SK-N-SH (cell line): ENCODE measurements at places on chromosomes 3 and 15. TPM values are rescaled to one million over a fixed set of nuclear protein-coding genes. Genes with fewer than 3 reads are reported as not detected.

The XCR1 gene
- not detected in 2 replicates for polyA plus RNA-seq

The ROPN1 gene
- 0.05 TPM in 1 of 2 replicates, not detected in the other for polyA plus RNA-seq

The ACAN gene
- polyA plus RNA-seq = not detected in 2 replicates

The SGO1 gene
- polyA plus RNA-seq = 1.6 and 2.2 TPM in 2 replicates

The TTBK2 gene
- polyA plus RNA-seq = 4.5 and 6.4 TPM in 2 replicates

The WNT5A gene
- polyA plus RNA-seq = 27.1 and 30.7 TPM in 2 replicates

The TF gene
- 0.02 and 0.08 TPM in 2 replicates for polyA plus RNA-seq

The LRRIQ4 gene
- polyA plus RNA-seq = not detected in 2 replicates

The TMCO5A gene
- not detected in 2 replicates for polyA plus RNA-seq
